NCI-H1105 (cell line): ENCODE measurements at places on chromosomes 3 and 15.

DNA sequence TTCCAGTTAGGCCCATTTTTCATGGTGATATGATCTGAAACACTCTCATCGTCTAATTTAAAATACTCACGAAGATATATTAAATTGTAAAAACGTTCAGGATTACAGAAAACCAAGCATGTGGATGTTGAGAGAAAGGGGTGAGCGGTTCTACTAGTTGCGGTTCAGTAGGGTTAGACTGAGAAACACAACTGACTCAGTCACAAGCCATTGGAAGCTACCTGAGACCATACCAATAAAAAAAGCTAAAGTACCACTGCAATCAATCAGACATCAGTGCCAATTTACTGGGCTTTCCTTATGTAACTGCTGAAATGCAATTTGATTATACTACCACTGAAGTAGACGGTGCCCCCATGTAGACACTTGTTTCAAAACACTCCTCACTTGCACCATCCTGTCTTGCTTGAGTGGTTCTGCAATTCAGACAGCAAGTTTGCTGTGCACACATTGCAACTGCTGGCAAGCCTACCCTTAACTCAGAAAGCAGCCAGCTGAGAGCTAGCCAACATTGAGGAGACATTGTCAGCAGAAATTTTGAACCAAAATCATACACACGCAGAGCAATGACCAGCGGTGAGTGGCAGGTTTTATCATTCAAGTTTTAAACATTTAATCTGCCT lies 368.7 kb upstream of the ARHGEF26 start:
- no peak for DNase-seq

GRCh38 chr3:70889162-70890019 lies 577.0 kb upstream of the MDFIC2 start:
- no peak for DNase-seq

GRCh38 chr3:29333576-29333975 lies 52.7 kb downstream of the RBMS3 start:
- no peak for DNase-seq

- no peak for DNase-seq
Measured at GRCh38 chr3:4270720-4271119, 32.4 kb upstream of the SETMAR start.

GRCh38 chr15:50943638-50944037 lies 35.2 kb downstream of the AP4E1 start:
- no peak for DNase-seq

DNA sequence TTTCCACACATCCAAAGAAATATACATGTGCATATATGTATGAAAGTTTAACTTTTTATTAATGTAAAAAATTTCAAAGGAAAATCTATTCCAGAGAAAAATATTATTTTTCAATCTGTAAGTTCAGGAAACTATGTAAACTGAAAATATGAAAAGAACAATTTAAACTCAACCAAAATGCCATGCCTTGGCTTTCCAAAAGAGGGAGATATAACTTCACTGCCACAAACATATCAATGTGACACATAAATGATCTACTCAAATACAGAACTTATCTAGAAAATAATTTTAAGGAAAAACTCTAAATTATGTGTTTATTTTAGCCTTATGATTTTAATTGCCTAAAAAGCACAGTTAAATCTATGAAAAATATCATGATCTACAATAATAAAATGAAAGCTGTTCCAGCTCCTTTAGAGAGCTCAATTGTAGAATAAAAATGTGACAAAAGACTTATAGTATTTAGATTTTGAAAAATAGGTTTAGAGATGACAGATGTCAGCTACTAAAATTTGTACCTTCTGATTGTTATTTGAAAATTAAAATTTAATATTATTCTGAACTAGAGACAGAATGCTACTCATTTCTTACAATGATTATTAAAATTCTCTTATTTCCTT lies 94.8 kb downstream of the GBE1 start:
- DNase-seq: no peak

DNA sequence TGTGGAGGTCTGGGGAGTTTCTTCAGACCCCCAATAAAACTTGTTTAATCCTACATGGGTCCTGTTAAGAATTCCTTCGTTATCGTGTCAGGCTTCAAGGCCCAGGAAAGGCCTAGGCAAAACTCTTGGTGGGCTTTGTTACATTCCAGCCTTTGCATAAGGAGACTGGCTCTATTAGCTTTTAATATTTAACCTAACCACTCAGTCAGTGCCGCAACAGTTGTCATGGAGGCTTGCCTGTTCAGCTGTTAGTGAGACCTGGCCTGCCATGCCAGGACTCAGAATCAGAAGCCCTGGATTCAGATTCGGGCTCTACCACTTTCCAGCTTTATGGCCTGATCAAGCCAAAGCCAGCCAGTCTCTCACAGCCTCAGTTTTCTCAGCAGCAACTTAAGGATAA lies 19.6 kb downstream of the EIF1B start:
- DNase-seq: no peak

DNA sequence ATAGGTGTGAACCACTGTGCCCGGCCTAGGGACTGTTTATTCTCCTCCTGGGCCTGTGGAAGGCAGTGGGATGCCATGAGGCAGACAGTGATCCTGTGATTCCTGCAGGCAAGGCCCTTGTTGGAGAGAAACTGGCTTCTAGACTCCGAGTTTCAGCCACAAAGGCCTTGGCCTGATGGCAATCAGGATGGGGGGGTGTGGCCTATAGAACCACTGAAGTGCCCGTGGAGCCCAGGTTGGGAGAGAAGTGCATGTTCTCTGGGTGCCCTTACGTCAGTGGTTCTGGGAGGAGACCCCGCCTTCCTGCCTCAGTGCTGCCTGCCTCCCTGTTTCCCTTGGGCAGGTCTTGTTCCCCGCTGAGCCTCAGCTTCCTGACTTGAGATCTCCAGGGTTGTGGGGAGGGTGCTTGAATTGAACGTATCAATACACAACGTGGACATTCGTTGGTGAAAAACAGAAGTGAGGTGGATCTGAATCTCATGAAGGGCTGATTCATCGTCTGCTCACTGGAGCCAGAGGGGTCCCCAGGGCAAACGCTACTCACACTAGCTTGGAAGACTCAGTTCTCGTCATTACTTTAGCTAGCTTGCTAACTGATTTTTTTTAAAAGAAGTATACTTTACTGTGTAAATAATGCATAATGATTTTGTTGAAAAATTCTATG lies 31.8 kb downstream of the IRAK2 start:
- DNase-seq: no peak

- DNase-seq: no peak
Measured at GRCh38 chr15:85114886-85115285, 133.2 kb downstream of the PDE8A start.

GRCh38 chr3:69322158-69322509 lies 63.8 kb downstream of the FRMD4B start:
- no peak for DNase-seq

DNA sequence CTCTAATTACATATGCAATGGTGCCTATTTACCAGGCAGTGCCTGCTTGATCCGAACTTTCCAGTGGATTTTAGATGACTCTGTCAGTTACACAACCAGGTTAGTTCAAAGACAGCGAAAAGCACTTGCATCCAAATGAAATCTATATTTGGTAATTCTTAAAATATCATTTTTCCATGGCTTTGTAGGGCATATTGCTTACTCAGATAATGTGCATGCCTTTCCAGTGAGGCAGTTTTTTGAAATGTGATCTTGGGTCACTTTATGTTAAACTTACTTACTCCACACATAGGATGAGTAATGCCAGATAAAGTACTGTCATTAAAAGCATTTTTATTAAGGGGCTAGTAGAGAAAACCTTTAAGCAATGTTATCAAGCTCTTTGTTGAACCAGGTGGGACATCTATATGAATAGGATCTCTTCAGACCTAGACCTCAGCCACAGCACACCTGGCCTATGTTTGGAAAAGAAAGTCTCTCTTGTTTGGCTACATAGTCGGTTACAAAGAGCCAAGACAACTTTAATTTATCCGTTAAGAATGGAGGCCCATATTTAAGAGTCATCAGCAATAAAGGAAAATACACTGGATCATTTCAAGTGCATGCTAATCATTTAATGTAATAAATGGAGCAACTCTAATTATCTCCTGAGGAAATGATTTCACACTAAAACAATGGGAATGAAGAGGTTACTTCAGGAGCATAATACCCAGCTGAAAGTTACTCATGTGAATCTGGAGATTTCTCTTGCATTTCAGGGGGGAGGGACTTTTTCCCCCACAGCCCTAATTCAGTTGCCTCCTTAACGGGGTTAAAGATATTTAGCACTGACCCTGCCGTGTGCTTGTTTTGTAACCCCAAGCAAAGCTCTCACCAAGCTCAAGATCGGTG lies 56.3 kb upstream of the TMCO5A start:
- DNase-seq: no peak

DNA sequence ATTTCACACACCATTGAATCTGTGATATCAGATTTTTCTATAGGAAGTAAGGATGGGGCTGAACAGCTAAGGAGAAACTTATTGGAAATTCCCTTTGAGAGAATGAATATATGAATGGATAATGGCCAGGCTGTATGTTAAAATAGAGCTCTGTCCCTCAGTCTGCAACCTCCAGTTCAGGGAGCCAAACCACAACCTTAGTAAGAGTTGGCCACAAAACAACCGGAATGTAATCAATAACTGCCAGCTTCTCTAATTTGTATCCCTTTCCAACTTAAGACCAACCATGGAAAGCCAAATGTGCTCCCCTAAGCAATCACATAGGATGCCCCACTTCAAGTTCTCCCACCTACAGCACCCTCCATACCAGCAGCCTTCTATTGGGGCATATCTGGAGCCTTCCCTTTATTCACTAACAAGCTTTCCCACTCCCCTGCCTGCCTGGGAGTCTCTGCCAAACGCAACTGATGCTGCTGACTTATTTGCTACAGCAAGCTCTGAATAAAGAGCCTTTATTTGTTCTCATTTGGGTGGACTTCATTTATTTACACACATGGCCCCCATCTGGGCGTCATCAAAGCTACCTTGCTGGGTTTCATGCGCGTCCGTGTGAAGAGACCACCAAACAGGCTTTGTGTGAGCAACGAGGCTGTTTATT lies 75.4 kb upstream of the LARS2 start:
- no peak for DNase-seq

DNA sequence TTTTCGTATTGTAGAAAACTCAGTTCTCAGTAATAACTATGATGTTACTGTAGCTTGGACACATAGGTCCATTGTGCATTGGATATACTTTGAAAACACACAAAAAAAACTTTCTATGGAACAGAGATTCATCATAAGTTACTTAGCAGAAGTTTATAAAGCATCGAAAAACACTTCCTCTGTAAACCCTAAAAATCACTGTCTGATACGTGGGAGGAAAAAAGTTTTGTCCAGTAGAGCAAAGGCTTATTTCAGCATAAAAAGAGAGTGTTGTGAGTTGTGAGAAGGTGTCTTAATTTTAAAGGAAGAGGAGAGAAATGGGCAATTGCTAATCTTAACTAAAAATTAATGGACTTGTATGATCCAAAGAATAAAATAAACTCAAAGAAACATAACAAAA lies 64.8 kb downstream of the OSTN start:
- no peak for DNase-seq

DNA sequence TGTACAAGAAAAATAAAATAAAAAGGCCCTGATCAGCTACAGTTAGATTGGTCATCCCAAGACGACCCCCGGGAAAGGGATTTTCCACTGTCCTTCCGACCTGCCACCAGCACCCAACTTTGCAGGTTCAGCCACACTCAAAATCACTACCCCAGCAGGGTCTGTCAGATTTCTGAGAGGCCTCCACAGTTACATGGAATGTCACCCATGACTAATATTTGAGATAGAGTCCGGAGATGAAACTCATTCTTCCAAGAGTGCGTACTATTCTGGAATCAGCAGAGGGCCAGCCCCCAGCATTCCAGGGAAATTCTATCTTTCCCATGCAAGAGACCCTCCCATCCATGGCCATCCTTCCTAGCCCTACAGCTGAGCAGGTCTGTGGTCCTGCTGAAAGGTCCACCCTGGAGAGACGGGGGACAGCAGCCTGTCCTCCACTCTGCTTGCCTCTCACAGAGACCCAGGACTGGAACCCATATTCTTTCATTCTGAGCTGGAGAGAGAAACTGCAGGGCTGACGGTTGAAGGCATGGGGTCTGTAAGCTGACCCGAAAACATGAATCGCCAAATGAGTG lies 5.8 kb downstream of the LIPC start:
- no peak for DNase-seq

- no peak for DNase-seq
Measured at GRCh38 chr3:38630606-38631005, 18.9 kb downstream of the SCN5A start.

GRCh38 chr3:42459151-42459550 lies 43.3 kb upstream of the VIPR1 start:
- DNase-seq: no peak

- DNase-seq: no peak
Measured at GRCh38 chr15:35540021-35540420, 5.9 kb downstream of the DPH6 start.

- DNase-seq: no peak
Measured at GRCh38 chr3:59277816-59278215, 228.0 kb upstream of the CFAP20DC start.

GRCh38 chr3:123861081-123861836 lies 22.9 kb downstream of the MYLK start:
- DNase-seq: no peak

GRCh38 chr3:21436835-21437234 lies 314.2 kb downstream of the ZNF385D start:
- DNase-seq: no peak

DNA sequence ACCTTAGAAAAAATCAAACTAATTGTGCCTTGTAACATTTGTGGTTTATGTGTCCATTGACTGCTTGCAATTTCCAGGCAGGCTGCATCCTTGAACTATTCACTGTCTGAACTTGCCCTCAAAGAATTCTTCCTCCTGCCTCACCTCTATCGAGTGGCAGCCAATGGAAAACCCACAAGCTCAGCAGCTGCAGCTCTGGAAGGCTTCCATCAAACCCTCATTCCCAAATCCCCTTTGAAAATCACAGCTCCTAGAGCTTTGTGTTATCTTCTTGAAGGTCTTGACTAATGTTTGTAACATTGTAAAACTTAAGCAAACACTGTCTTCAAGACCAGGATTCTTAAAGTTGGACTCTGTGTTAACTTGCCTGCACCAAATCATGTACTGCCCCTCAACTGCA lies 81.1 kb downstream of the FILIP1L start:
- peak; percentile 6 for DNase-seq

DNA sequence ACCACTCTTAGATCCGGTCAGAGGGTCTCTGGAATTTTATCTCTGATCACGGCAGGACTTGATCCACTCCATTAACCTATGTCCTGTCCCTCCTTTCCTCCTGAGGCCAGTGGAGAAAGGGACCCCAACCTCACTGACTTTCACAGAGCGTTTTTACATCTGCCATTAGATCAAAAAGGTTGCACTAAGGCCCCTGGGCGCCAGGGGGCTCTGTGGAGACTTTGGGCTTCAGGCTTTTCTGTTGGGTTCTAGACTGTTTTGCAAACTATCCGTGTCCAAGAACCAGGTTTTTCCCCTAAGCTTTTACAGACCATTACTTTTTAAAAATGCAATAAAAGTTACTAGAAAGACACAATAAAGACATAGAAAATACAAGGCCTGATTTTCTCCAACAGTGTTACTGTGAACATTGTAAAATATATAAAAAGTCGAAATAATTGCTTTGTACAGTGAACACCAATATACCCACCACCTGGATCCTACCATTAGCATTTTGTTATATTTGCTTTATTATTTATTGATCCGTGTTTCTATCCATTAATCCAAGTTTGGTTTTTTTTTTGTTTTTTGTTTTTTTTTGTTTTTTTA lies 159.7 kb downstream of the POLR2M start:
- DNase-seq: peak; percentile 72

- DNase-seq: no peak
Measured at GRCh38 chr3:175659670-175660350, 800.7 kb downstream of the NAALADL2 start.
